Testis (tissue), 5 donors: ENCODE measurements at places on chromosomes 4 and X. TPM values are rescaled to one million over a fixed set of nuclear protein-coding genes. Genes with fewer than 3 reads are reported as not detected.
A peak's percentile ranks its signal among the peaks of the same experiment; 100 is the strongest.

Gene TRAPPC11
- total RNA-seq, result 81.6 TPM

GRCh38 chr4:177023951-177024350 is 231.2 kb upstream of the VEGFC start:
- no peaks in the 10 kb centered on the region for H3K27me3 ChIP-seq
- H3K36me3 ChIP-seq, result no peaks in the 10 kb centered on the region
- H3K27ac ChIP-seq, result no peak overlapping the region
- H3K4me1 ChIP-seq, result no peaks in the 10 kb centered on the region

Gene GLRA2
- total RNA-seq, result not detected

Gene CXCL6
- 1.2 TPM for total RNA-seq

Gene MND1
- 8.3 TPM for total RNA-seq

GRCh38 chr4:6111354-6111960 is 88.9 kb downstream of the JAKMIP1 start:
- no peak overlapping the region for H3K27ac ChIP-seq
- no peaks in the 10 kb centered on the region for H3K4me1 ChIP-seq
- no peaks in the 10 kb centered on the region for H3K27me3 ChIP-seq
- H3K4me3 ChIP-seq, result no peak overlapping the region
- no peaks in the 10 kb centered on the region for H3K36me3 ChIP-seq

DNA sequence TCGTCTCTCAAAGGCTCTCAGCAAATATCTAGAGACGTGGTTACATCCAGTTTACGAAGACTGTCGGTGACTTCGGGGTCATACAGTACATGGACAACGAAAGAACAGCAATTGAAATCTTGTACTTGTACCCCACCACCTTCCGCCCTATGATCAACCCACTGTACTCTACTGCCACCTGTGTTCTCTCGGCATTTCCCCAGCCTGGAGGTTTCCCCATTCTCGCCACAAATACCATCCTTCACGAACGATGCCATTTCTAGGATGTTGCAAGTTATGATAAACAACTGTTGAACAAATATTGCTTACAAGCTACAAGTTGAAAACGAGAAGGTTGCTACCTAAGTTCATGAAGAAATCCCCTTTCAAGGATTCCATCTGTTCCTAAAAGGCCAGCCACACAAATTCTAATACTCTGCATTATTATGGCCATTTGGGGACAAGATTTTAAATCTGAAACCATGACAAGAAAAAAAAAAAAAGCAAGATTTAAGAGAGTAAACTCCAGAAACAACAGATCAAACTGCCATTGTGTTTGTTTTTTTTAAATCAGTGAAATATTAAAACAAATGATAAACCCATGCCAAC is 1.6 kb downstream of the APBB2 start:
- peak overlapping the region; percentile 79 for H3K4me3 ChIP-seq
- no peaks in the 10 kb centered on the region for H3K27me3 ChIP-seq
- H3K27ac ChIP-seq, result no peak overlapping the region
- H3K36me3 ChIP-seq, result no peaks in the 10 kb centered on the region
- H3K4me1 ChIP-seq, result no peaks in the 10 kb centered on the region

GRCh38 chr4:1975391-1975801 is 33.4 kb downstream of the NELFA start:
- no peak overlapping the region for H3K27ac ChIP-seq
- peak; percentile 10 for DNase-seq
- H3K27me3 ChIP-seq, result no peaks in the 10 kb centered on the region
- no peak overlapping the region for H3K4me3 ChIP-seq
- no peaks in the 10 kb centered on the region for H3K36me3 ChIP-seq
- H3K4me1 ChIP-seq, result no peaks in the 10 kb centered on the region

DNA sequence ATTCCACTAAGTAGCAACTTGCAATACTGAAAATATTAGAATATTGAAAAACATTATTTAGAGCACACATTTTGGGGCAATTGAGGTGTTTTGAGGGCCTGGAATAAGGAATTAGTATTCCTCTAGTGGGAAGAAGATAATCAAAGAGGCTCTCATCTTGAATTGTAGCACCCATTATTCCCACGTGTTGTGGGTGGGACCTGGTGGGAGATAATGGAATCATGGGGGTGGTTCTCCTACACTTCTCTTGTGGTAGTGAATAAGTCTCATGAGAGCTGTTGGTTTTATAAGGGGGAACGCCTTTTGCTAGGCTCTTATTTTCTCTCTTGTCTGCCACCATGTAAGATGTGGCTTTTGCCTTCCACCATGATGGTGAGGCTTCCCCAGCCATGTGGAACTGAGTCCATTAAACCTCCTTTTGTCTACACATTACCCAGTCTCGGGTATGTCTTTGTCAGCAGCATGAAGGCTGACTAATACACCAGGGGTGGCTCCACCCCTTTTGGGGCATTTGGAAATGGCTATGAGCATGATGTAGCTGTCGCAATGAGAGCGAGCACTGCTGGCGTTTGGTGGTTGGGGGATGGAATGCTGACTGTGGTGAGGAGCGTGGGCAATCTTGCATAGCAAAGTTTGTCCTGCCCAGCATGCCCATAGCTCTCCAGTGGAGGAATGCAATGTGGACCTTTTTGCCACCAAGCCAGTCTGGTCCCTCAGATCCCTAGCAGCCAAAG is 308.2 kb downstream of the FRMPD4 start:
- H3K4me1 ChIP-seq, result no peaks in the 10 kb centered on the region
- no peaks in the 10 kb centered on the region for H3K36me3 ChIP-seq
- no peaks in the 10 kb centered on the region for H3K27me3 ChIP-seq
- H3K4me3 ChIP-seq, result no peak overlapping the region
- H3K27ac ChIP-seq, result no peak overlapping the region
- DNase-seq, result no peak

Gene DCHS2
- 6.5 TPM for total RNA-seq

Gene GPR50
- total RNA-seq, result 0.24 TPM

GRCh38 chr4:107808572-107808971 is 16.2 kb upstream of the SGMS2 start:
- H3K4me1 ChIP-seq, result no peaks in the 10 kb centered on the region
- no peaks in the 10 kb centered on the region for H3K27me3 ChIP-seq
- H3K27ac ChIP-seq, result no peak overlapping the region
- no peak overlapping the region for H3K4me3 ChIP-seq
- H3K36me3 ChIP-seq, result no peaks in the 10 kb centered on the region

Gene RHOXF1
- 35.0 TPM for total RNA-seq

DNA sequence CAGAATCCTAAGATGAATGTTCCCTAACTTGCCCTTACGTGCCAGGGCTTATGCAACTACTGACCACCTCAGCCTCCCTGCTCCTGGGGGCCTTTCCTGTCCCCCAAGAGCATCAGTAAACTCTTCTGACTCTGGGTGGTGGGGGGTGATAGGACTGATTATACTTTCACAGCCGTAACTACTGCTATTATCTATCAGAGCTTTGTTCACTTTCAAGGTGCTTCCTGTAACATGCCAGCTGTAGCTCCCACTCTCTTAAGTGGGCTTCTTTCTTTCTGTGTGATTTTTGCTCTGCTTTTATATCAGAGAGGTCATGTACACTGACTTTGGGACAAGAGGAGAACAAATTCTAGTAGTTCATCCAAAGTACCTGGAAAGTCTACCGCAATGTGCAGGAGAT is 25.3 kb downstream of the SPINK2 start:
- no peaks in the 10 kb centered on the region for H3K36me3 ChIP-seq
- no peaks in the 10 kb centered on the region for H3K27me3 ChIP-seq
- no peak overlapping the region for H3K4me3 ChIP-seq
- H3K27ac ChIP-seq, result no peak overlapping the region

Gene RNF212
- total RNA-seq, result 33.6 TPM

Gene NRK
- 6.1 TPM for total RNA-seq

Gene AFM
- total RNA-seq, result not detected

DNA sequence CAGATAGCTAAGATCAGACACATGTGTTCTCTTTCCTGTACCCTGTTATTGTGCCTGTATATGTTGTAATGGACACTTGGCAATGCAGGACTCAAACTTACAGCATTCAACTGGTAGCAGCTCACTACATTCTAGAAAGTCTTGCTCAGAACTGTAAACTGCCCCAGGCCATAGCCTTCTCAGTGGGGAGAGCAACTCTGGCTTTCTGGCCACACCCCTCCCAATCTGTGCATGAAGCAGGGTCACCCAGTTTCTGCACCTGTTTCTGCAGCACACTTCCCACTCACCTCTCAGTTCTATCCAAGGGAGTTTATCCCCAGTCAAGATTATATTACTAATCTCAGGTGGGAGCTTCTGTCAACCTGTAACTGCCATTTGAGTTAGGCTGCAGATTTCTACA is 38.9 kb upstream of the TBX22 start:
- H3K4me3 ChIP-seq, result no peak overlapping the region
- no peak for DNase-seq
- H3K27me3 ChIP-seq, result no peaks in the 10 kb centered on the region
- H3K36me3 ChIP-seq, result no peaks in the 10 kb centered on the region

DNA sequence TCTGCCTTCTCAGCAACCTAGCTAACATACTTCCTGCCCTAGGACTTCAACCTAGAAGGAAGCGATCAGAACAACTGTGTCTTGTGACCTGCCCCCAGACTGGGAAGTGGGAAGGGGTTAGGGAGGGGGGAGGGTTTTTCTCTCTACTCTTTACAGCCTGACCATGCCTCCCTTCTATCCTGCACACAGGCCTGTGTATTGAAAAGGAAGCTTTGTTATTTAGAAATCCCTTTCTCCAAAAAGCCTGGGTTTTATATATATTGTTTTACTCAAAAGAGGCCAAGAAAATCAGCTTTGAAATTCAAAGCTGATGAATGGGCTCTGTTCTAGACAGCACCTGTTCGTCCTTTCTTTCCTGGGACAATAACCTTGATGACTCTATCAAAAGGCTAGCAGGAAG is 35.2 kb upstream of the SMS start:
- H3K4me1 ChIP-seq, result no peaks in the 10 kb centered on the region
- H3K4me3 ChIP-seq, result no peak overlapping the region
- H3K36me3 ChIP-seq, result no peaks in the 10 kb centered on the region
- H3K27me3 ChIP-seq, result no peaks in the 10 kb centered on the region

- no peaks in the 10 kb centered on the region for H3K27me3 ChIP-seq
- H3K4me1 ChIP-seq, result no peaks in the 10 kb centered on the region
- no peak overlapping the region for H3K4me3 ChIP-seq
- no peak overlapping the region for H3K27ac ChIP-seq
Observed at GRCh38 chrX:118637997-118638396, 89.4 kb upstream of the IL13RA1 start.

DNA sequence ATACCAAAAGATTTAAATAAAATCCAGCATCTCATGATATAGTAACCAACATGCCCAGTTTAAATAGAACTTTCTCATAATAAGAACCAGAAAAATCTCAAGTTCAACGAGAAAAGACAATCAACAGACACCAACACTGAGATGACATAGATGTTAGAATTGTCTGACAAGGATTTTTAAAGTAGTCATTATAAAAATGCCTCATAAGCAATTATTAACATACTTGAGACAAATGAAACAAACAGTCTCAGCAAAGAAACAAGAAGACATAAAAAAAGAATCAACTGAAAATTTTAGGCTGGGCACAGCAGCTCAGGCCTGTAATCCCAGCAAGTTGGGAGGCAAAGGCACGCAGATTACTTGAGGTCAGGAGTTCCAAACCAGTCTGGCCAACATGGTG is 118.1 kb downstream of the FGF16 start:
- H3K4me1 ChIP-seq, result no peaks in the 10 kb centered on the region
- H3K4me3 ChIP-seq, result no peak overlapping the region
- no peaks in the 10 kb centered on the region for H3K36me3 ChIP-seq
- no peak for DNase-seq
- no peaks in the 10 kb centered on the region for H3K27me3 ChIP-seq

Gene PPBP
- total RNA-seq, result not detected

DNA sequence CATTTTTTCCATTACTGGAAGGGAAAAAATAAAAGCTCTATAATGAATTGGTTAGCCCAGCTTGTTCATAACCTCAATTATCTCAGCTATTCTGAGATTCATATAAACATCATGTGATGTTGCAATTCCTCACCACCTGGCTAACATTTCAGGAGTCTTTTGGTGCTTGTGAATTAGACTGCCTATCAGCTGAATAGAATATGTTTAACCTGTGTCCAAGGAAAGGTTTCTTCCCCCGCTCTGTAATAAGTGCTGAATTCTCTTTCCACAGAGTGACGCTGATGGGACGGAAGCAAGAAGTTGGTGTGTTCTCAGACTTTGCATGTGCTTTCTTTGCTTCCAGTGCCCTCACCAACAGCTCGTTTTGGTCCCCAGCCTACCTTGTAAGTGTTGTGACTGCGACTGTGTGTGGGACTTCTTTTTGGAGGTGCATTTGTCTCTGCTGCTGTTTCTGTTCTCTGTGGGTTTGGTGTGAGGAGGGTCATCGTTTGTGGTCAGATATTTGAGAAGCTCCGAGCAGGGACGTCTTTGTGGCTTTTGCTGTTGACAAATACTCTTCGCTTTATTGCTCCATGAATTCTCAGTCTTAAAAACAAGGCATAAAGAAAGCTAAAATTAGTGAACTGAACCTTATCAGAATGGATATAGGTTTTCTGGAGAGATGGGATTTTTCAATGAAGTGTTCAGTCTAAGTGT is 61.7 kb downstream of the PPARGC1A start:
- no peak overlapping the region for H3K27ac ChIP-seq
- H3K4me3 ChIP-seq, result no peak overlapping the region
- no peaks in the 10 kb centered on the region for H3K36me3 ChIP-seq
- no peaks in the 10 kb centered on the region for H3K4me1 ChIP-seq
